ENCODE measurements at places on chromosomes 7 and 10.

- no peak for DNase-seq
Measured at GRCh38 chr10:130854151-130854550, 457.4 kb downstream of the TCERG1L start.

GRCh38 chr7:152383341-152384234 is 52.2 kb downstream of the KMT2C start:
- DNase-seq = no peak

GRCh38 chr10:22854935-22855421 is 72.9 kb upstream of the ARMC3 start:
- DNase-seq = no peak

GRCh38 chr7:130344271-130344866 is at the start of gene CPA5:
Gene CPA5 (plus strand): TSS chr7:130344816. CDS start chr7:130346486, 1,670 bp downstream.
- DNase-seq = no peak

- DNase-seq = no peak
Measured at GRCh38 chr7:30912021-30912730, 523 bp downstream of the AQP1 start.

DNA sequence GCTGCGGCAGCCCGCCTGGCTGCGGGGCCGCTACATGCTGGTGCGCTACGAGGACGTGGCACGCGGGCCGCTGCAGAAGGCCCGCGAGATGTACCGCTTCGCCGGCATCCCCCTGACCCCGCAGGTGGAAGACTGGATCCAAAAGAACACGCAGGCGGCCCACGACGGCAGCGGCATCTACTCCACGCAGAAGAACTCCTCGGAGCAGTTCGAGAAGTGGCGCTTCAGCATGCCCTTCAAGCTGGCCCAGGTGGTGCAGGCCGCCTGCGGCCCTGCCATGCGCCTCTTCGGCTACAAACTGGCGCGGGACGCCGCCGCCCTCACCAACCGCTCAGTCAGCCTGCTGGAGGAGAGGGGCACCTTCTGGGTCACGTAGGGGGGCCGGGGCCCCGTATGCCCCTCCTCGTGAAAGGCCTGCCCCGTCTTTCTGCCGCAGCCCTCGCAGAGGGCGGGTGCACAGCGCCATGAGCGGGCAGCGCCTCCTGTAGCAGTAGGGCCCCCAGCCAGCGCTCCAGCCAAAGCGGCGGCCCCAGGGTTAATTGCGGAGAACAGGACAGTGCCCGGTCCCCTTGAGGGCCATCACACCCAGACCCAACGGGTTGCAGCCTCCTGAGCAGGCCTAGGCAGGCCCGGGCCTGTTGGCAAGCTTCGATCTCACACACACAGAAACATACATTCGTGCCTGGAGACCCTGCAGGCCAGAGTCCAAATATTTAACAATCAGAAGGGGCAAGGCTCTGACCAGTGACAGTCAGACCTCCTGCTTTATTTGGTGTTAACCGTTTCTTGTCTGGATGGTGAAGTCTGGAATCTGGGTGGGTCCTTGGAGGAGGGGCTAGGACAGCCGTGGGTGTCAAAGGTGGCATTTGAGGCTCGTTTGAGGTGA is 44.1 kb downstream of the CHST3 start:
- DNase-seq = no peak

GRCh38 chr7:77199013-77199966 is at the start of gene FGL2:
Gene FGL2 (minus strand): TSS chr7:77199819. CDS start chr7:77199793, 26 bp downstream.
- peak; percentile 40 for DNase-seq

DNA sequence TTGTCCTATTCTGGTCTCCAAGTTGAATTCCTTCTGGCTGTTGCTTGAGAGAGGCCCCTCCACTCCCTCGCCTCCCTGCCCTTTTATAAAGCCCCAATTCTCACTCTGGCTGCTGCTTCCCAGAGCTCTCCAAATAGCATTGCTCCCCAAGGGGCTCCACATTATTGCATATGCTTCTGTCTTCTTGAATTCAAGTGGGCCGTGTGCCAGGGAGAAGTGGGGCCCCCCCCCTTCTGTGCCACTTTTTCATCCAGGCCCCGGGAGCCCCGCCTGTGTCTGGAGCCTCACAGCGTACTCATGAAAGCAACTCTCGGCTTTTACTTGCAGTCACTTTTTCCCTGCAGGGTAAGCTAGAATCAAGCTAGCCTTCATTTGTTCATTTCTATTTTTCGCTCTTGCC is 265.1 kb downstream of the CCSER2 start:
- DNase-seq = no peak

DNA sequence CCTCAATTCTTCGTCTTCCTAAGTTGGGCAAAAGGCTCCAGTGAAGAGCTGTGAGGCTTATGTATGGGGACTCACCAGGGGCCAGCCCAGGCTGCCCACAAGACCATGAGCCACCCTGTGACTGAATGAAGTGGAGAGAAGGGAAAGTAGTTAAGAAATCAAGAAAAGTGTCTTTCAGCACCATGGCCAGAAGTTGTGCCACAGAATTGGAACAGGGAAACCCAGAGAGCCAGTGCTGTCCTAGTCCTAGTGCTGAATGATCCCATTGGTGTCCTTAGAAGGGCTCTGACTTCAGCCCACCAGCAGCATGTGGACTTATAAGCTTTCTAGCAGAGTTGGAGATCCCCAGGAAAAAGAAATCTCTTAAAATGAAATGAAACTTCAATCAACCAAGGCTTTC is 37.0 kb upstream of the CCSER2 start:
- DNase-seq = no peak

GRCh38 chr7:128081808-128082207 is 50.6 kb upstream of the LRRC4 start:
- DNase-seq = no peak

DNA sequence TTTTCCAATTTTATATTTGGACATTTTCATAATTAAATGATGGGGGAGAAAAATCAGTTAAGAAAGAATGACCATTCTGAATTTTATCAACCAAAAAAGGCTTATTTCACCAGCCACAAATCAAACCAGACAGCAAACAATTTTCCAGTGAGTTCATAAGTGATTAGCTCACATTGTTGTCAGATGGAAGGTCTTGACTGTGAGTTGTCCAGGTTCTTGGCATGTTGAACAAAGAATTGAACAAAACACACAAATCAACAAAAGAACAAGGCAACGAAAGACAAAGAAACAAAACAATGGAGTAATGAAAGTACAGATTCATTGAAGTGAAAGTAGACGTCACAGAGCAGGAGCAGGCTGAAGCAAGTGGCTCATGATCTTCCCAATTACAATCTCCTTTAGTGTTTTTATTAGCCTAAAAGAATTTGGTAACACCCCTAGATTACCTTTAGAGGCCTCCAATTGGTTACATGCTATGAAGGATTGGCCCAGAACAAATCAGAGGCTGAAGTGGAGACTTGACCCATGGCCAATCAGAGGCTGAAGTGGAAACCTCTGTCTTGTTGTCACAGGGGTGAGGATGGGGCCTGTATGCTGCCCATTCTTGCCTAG is 248.7 kb downstream of the NEBL start:
- DNase-seq = no peak

DNA sequence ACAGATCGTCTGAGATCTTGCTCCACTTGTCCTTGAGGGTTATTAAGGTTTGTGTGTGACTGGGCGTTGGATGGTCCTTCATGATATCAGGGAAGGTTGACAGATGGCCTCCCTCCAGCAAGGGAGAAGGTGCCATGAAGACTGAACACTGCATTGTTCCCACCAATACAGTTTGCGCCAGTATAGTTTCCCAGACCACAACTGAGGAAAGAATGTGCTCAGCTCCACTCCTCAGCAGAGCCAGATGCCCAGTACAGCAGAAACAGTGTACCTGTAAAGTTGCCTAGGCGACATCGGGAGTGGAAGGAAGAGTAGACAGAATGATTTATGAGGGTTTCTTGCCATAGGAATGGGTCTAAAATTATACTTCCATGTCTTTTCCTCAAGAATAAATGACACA is 137.5 kb downstream of the ST7 start:
- DNase-seq = no peak

DNA sequence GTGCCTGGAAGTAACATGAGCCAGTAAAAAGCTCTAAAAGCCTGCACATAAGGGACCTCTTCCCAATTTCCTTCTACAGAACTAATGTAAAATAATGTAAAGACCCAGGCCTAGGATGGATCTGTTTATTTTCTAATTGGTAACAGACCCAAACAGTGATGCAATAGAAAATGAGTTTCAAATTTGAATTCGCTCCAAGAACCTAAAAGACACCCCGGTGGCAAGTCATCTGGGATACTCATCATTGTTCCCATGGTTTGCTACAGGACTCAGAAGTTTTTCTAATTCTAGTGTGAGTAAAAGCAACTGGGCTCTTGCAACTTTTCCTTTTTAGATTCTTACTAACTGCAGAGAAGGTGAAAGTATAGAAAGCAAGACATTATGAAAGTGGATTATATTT is 271.3 kb upstream of the CACNA2D1 start:
- no peak for DNase-seq

DNA sequence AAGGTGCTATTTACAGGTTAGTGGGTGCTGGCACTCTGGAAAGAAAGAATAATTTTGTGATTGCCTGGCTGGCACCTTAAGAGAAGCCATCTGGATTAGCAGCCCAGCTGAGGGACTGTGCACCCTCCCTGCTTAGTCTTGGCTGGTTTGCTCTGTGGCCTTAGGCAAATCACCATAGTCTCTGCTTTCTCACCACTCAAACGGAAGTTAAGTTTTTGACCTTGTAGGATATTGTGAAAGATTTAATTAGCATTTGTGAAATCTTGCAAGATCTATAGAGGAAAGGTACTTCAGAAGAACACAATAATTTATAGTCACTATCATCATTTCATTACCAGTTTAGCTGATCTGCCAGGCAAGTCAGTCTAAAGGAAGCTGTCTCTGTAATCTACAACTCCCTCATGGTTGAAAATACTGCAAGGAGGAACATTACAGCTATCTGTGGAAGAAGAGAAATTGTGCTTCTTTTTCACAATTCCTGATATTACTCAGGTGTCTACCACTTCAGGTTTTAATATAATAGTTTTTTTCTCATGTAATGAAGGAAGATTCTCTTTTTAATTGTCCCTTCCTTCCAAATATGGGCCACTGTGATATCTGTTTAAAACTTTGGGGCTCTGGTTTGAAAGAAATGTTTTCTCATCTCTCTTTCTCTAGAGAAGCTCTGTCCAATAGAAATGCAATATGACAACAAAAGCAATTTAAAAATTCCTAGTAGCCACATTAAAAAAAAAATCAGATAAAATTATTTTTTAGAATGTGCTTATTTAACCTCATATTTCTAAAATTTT is 219.6 kb downstream of the PTEN start:
- no peak for DNase-seq

GRCh38 chr7:112167147-112167546 is 39.1 kb downstream of the DOCK4 start:
- no peak for DNase-seq

Measured in activated CD4-positive, alpha-beta T cell treated with anti-CD3 and anti-CD28 coated beads, Interleukin-2, amount 50 U/mL, for 16 hours (primary cell).